ENCODE measurements at places on chromosomes 1 and 21.

GRCh38 chr1:56526571-56527174, 52.7 kb downstream of the PLPP3 start:
- no peaks in the 10 kb centered on the region for H3K27me3 ChIP-seq
- no peak for DNase-seq
- peaks cover 31% of the 10 kb centered on the region for H3K36me3 ChIP-seq
- peaks cover 73% of the 10 kb centered on the region for H3K4me1 ChIP-seq
- H3K27ac ChIP-seq, result no peak overlapping the region
- no peak overlapping the region for H3K4me3 ChIP-seq

DNA sequence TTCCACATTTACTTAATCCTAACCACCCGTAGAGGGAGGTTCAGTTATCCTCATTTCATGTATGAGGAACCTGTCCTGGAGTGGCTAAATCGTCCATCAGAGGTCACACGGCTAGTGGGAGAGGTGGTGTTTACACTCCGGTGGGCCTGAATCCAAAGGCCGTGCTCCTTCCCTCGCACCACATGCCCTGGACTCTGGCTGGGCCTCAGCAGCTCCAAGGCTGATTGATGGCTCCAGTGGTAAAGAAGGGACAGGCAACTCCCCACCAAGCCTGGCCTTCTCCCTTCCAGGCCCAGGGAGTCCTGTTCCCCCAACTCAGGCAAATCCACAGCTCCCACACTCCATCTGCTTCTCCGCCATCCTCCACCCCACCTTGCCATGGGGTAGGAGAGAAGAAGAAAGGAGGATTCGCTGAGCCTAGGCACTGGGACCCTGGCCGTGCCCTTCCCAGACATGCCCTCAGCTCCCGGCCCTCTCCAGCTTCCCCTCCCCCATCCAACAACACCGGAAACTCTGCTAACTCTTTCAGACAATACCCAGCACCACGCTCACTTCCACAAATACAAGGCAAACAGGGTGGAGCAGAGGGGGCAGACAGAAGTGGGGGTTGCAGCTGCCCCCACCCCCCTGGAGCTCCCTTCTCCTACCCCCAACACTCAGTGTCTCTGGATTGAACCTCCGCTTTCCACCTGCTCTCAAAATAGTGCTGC, 10.9 kb downstream of the ARHGEF2 start:
- DNase-seq, result no peak
- H3K27me3 ChIP-seq, result no peaks in the 10 kb centered on the region
- peak overlapping the region; percentile 96 for H3K27ac ChIP-seq
- peaks cover 81% of the 10 kb centered on the region for H3K36me3 ChIP-seq

- H3K27ac ChIP-seq, result peak overlapping the region; percentile 73
- H3K36me3 ChIP-seq, result no peaks in the 10 kb centered on the region
- peaks cover 84% of the 10 kb centered on the region for H3K4me1 ChIP-seq
- H3K27me3 ChIP-seq, result no peaks in the 10 kb centered on the region
- H3K4me3 ChIP-seq, result no peak overlapping the region
Observed at GRCh38 chr1:66273656-66274055, 260.3 kb upstream of the SGIP1 start.

DNA sequence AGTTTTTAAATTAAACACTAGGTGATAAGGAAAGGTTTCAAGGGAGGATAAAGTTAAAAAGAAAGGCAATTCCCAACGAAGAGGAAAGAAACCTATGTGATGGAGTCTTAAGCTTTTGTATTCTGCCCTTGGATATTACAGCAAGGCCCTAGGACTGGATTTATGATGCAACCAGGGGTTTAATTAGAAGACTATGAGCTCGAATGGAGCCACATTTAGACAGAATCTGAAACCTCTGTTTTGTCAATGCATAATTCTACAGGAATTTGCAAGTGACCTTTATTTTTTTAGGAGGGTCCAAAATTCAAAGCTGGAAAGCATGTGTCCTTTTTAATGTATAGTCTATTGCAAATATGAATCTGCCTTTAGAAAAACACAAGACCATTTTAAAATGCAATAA, 37.9 kb downstream of the TGFB2 start:
- H3K27me3 ChIP-seq, result peaks cover 5% of the 10 kb centered on the region
- H3K4me1 ChIP-seq, result no peaks in the 10 kb centered on the region
- DNase-seq, result no peak
- H3K4me3 ChIP-seq, result no peak overlapping the region
- H3K36me3 ChIP-seq, result no peaks in the 10 kb centered on the region
- H3K27ac ChIP-seq, result no peak overlapping the region

DNA sequence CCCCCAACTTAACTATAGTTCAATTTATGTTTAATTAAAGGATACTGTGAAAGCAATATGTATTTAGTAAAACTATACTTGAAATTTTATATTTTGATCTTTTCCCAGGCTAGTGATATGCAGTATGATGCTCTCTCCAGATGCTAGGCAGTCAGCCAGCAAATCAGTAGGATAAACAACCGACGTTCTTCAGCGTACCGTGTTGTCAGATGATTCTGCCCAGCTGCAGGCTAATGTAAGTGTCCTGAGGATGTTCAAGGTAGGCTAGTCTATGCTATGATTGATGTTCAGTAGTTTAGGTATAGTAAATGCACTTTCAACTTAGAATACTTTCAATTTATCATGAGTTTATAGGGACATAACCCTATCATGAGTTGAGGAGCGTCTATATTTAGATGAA, 762.6 kb downstream of the MRPL39 start:
- peak; percentile 20 for DNase-seq
- H3K27ac ChIP-seq, result no peak overlapping the region
- no peaks in the 10 kb centered on the region for H3K36me3 ChIP-seq
- no peaks in the 10 kb centered on the region for H3K27me3 ChIP-seq

DNA sequence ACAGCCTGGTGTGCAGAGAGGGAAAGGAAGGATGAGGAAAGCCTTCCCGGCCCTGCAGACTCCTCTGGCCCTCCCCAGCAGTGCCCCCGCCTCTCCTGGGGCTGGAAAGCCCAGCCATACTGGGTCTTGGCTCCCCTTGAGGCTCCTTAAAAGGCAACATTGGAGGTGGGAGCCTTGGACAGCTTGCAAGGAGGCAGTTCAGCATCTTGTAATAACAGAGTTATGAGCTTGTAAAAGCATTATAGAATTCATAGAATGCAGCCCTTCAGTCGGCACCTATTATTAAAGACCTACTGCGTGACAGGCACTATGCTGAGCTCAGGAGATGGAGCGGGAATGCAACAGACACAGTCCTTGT, 4.2 kb downstream of the TINAGL1 start:
- peaks cover 17% of the 10 kb centered on the region for H3K27me3 ChIP-seq
- no peak overlapping the region for H3K4me3 ChIP-seq
- H3K27ac ChIP-seq, result peak overlapping the region; percentile 28
- peaks cover 21% of the 10 kb centered on the region for H3K4me1 ChIP-seq
- peaks cover 12% of the 10 kb centered on the region for H3K36me3 ChIP-seq

- no peaks in the 10 kb centered on the region for H3K27me3 ChIP-seq
- no peaks in the 10 kb centered on the region for H3K36me3 ChIP-seq
- peak overlapping the region; percentile 95 for H3K4me3 ChIP-seq
- H3K4me1 ChIP-seq, result peaks cover 5% of the 10 kb centered on the region
Observed at GRCh38 chr1:176205332-176205914, 1.7 kb downstream of the COP1 start.

DNA sequence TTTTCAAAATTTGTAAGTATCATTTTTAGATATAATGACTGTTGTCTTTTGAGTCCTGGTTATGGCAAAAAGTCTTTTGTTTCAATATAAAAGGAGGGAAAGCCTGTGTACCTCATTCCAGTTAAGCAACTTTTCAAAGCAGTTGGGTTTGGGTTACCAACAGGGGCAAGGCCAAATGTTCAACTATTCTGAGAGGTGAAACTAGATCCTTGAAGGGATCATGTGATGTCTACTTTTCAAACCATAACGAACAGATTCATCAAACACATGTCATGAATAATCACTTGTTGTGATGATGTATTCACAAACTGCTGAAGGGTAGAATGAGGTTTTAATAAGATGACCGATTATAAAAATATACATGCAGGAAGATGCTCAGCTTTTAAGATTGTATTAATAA, 171.3 kb downstream of the HHAT start:
- H3K4me3 ChIP-seq, result no peak overlapping the region
- H3K4me1 ChIP-seq, result no peaks in the 10 kb centered on the region
- no peak overlapping the region for H3K27ac ChIP-seq
- no peak for DNase-seq

DNA sequence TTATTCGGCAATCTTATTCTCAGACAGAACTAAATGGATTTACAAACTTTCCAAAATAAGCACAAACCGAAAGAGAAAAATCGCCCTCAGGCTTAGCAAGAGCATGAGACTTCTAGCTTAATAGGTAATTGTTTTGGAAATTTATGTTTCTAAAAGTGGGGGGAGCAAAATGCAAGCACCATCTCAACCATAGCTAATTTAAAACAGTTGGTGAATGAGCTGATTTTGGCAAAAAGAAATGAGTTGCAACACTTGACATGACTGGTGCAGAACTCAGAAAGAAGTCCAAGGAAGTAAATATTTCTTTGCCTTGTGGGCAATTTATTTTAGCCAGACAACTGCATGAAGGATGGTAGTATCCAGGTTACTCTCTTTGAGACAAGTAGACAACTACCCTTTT, 71.5 kb upstream of the PTGFR start:
- H3K36me3 ChIP-seq, result no peaks in the 10 kb centered on the region
- H3K4me1 ChIP-seq, result no peaks in the 10 kb centered on the region
- H3K4me3 ChIP-seq, result no peak overlapping the region
- DNase-seq, result no peak
- no peak overlapping the region for H3K27ac ChIP-seq

- H3K36me3 ChIP-seq, result no peaks in the 10 kb centered on the region
- H3K4me1 ChIP-seq, result no peaks in the 10 kb centered on the region
- no peak overlapping the region for H3K27ac ChIP-seq
Observed at GRCh38 chr21:35811191-35811806, 249.0 kb downstream of the SETD4 start.

GRCh38 chr1:22870201-22870871, 102.3 kb downstream of the LACTBL1 start:
- H3K27me3 ChIP-seq, result no peaks in the 10 kb centered on the region
- no peaks in the 10 kb centered on the region for H3K36me3 ChIP-seq
- no peak overlapping the region for H3K27ac ChIP-seq
- DNase-seq, result peak; percentile 26

DNA sequence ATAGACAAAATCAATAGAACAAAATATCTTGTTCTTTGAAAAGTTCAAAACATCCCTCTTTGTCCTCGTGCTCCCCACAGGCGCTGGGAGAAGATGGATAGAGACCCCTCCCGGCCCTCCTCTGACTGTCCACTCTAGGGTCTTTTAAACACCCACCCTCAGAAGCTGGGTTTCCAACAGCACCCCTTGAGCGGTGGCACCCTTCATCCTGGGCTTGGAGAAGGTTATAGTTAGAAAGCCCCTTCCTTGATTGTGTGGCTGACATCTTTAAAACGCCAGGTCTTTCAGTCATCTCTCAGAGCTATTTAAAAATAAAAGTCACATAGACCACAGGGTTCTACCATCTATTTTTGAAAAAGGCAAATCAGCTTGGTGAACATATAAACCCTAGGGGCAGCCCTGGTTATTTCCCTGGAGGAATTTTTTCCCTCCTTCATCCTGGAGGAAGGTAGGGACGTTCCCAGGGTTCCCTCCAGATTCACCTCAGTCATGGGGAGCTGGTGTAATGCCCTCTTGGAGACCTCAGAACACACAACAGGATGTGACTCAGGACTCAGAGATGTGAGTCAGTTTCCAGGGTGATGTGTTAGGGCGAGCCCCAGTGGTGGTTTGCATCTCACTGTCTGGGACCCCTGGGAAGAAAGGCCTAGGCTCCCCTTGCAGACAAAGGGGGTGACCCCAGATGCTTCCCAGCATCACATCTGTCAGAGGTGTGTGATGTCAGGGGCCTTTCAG, 138.5 kb downstream of the CLIC6 start:
- DNase-seq, result no peak
- H3K27me3 ChIP-seq, result no peaks in the 10 kb centered on the region
- H3K4me1 ChIP-seq, result no peaks in the 10 kb centered on the region
- H3K4me3 ChIP-seq, result no peak overlapping the region
- peaks cover 47% of the 10 kb centered on the region for H3K36me3 ChIP-seq

Data from left lung (tissue), 14 donors.